Stimulated activated CD8-positive, alpha-beta memory T cell treated with anti-CD3 and anti-CD28 coated beads, Interleukin-7, amount 100 ng/mL, for 48 hours (primary cell): ENCODE measurements at places on chromosomes 3 and 15.

- DNase-seq = peak; percentile 94
These were observed 68.9 kb upstream of the TNFSF10 start for GRCh38 chr3:172591876-172592771.

- no peak for DNase-seq
These were observed 38.4 kb downstream of the PGPEP1L start for GRCh38 chr15:98969126-98969735.

GRCh38 chr3:146889626-146890025 is 284.5 kb upstream of the PLSCR5 start:
- no peak for DNase-seq

DNA sequence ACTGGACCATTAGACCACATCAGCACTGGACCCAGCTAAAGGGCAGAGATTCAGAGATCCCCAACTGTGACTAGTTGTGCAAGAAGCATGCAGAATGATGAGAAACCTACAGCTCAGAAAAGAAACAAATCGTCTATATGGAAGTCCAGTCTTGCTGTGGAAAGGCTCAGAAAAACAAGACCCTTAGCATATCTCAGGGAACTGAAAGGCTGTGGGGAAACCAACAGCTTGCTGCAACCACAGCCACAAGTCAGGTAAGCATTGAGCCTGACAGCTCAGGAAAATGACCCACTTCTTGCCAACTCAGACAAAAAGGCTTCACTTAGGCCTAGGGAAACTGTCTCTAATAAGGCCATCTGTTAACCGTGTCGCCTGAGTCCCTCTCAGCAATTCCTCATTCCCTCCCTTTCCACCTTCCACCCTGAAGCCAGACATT is 145.6 kb downstream of the LSAMP start:
- no peak for DNase-seq

DNA sequence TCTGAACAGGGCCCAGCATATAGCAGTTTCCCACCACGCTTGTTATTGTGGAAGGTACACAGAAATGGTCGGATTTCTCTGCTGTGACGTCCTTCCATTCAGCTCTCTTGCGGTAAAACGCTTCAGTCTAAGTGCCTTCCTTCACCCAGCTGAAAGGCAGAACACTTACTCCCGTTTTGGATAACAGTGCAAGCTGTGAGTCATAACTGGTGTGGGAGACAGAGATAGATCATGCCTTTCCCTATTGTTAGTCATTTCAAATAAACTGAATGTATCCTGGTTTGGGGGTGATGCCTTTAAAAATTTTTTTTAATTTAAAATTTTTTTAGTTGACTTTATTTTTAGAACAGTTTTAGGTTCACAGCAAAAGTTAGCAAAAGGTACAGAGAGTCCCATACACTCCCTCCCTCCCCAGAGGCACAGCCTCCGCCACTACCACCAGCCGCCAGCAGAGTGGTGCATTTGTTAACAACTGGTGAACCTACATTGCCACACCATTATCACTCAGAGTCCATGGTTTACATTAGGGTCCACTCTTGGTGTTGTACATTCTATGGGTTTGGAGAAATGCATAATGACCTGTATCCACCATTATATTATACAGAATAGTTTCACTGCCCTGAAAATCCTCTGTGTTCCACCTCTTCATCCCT is 94.9 kb upstream of the NSMCE3 start:
- DNase-seq = no peak

DNA sequence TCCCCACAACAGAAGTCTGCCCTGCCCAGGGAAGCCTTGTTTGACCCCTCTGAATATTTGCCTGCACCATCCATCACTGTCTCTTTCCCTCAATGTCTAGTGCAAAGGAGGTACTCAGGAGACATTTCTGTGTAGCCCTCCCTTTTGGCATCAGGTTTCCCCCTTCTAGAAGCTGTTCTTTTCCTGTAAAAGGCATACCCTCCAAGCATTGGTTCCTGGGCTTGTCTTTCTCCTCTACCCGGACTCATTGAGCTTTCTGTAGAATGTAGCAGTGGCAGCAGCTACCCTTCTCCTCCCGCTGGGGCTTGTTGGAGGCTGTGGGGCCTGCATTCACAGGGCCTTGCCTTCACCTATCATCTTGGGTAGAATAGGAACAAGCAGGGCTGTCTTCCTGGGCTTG is 63.5 kb downstream of the CTDSPL start:
- DNase-seq = no peak

DNA sequence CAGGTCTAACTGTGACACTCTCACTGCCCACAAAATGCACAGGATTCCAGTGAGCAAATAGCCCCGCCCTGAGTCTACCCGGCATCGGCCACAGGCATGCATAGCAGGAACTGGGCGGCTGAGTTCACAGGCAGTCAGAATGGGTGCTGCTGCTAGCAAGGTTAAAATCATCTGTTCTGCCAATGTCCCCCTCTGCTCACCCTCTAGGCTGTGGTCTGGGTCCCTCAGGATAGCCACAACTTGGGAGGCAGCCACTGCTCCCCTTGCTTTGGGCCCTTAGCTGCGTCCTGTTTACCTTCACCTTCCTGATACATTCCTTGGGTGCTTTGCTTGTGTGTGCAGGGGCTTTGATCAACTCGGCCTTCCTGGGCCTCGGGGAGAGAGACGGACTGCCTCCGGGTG is 232.9 kb upstream of the RGMA start:
- DNase-seq = no peak
